ENCODE measurements at places on chromosomes 4 and X.

GRCh38 chr4:48853604-48854394, 22.9 kb downstream of the OCIAD1 start:
- DNase-seq: no peak

GRCh38 chr4:128161138-128161537, 100.0 kb downstream of the LARP1B start:
- no peak for DNase-seq

DNA sequence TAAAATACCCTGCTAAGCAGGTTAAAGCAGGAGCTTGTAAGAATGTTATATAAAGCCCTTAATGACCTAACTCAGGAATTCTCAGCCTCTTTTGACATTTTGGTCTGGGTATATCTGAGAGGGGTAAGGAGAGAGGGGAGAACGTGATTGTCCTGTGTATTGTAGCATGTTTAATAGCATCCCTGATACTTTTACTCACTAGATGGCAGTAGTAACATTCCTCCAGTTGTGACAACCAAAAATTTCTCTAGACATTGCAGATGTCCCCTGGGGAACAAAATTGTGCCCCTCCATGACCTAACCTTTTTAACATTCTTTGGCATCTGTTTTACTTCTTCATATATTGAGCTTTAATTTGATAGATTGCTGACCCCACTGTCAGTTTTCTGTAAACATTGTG, 17.9 kb downstream of the SMARCA5 start:
- peak; percentile 6 for DNase-seq

DNA sequence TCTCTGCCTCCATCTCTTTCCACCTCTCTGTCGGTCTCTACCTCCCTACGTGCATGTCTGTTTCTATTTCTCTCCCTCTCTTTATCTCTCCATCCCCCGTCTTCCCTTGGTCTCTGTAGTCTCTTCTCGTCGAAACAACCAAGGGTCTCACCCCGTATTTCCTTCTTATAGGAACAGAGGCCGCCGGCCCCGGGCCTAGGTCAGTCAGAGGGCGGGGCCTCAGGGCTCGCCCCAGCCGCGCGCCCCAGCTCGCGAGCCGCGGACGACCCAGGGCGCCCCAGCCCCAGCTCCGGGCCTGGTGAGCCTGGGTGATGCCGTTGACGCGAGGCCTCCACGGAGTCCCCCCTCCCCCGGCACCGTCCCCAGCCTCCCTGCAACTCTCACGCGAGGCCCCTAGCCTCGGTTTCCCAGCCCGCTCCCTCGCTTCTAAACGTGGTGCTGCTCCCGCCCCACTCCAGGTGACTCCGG, 6.6 kb downstream of the TIMM17B start:
- no peak for DNase-seq

DNA sequence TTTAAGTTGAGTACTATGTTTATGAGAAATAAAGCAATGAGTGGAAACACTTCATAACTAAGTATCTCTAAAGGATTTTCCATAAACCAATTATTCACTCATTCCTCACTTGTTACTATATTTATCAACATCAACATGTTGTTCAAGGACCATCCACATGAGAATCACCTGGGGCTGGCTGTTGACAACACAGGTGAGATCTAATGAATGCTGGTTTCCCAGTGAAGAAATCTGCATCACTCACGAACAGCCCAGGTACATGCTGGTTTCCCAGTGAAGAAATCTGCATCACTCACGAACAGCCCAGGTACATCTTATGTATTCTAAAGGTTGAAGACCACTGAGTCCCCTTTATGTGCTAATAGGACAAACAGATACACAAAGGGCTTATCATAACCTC, 32.5 kb downstream of the TSPAN5 start:
- no peak for DNase-seq

- DNase-seq: no peak
Observed at GRCh38 chr4:38785041-38785790, 2.4 kb upstream of the TLR10 start.

- no peak for DNase-seq
Observed at GRCh38 chrX:125293850-125294780, 25.6 kb upstream of the TEX13C start.

- DNase-seq: no peak
Observed at GRCh38 chr4:6767748-6768538, 14.6 kb upstream of the KIAA0232 start.

DNA sequence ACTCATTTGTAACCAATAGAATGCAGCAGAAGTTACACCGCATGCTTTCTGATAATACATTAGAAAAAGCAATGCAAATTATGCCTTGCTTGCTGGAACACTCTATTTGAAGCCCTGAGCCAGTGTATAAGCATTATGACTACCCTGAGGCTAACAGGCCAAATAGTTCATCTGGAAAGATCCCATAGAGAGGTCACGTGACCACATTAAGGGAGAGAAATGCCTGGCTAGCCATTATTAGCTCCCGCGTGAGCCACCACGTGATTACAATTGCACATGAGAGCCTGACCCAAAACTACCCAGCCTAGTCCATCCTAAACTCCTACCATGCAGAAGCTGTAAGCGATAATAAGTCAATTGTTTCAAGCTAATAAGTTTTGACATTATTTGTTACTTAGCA, 472.9 kb upstream of the GALNTL6 start:
- DNase-seq: no peak
